ENCODE measurements at places on chromosomes 12 and 14. TPM values are rescaled to one million over a fixed set of nuclear protein-coding genes. Genes with fewer than 3 reads are reported as not detected.

DNA sequence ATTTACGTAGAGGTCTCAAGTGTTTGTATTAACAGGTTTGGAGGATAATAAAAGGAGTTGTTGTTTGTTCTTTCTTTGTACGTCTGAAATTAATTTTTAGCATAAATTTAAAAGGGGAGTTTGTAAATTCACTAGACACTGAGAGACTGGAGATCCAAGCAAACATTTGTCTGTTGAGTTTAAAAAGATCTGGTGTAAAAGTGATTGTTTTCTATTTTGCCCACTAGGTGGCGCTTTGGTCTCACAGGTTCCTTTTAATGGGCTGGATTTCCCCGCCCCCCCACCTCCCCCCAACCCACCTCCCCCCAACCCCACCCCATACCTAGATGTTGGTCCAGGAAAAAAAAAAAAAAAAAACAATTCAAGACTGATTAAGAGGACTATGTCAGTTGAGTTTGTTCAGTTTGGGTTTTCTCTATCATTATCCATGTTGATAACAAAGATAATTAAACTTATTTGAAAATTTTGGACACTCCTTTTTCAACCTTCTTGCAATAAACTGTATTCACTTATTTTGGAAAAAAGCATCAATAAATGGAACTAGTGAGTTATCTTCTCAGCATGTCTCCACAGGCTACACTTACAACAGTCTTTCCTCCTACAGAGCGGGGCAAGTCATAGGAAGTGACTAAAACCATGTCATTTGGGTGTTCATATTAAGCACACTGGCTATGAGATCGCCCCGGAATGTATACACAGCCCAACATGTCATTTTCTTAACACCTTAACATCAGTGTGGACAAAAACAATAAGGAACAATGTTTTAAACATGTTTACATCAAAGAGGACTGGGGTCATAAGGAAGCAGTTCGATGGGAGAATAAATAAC lies 841.1 kb downstream of the NRXN3 start:
- no peaks in the 10 kb centered on the region for H3K27me3 ChIP-seq
- no peaks in the 10 kb centered on the region for H3K4me1 ChIP-seq
- DNase-seq: no peak
- no peak overlapping the region for H3K27ac ChIP-seq

DNA sequence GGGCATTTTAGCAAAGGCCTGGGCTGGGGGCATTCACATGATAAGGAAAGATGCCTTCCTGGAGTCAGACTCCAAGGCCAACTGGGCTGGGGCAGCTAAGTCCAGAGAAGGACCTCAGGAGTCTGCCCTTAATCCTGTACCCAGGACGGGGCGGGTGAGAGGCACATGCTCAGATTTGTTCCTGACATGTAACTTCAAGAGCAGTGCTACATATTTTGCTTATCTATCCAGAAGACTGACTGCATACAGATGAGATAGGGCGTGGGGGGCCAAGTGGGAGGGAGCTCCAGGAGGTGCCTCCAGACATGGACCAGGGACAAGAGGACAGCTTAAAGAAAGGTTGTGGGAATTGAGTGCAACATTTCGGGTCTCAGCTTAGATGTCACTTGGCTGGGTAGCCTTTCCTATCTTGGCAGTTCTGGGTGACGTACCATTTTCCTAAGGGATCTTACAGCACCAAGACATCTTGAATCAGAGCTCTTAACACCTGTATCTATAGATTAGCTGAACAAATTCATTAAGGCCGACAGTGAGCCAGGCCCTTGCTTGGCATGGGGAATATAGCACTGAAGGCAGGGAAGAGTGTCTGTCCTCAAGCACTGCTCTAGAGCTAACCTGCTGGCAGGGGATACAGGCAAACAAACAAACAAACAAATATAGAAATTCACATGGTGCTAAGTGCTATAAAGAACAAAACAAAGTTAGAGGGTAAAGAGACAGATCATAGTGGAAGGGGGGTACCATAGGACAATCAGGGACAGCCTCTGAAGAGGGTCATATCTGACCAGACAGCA lies 61.2 kb downstream of the PTPN21 start:
- H3K4me3 ChIP-seq: no peak overlapping the region
- no peaks in the 10 kb centered on the region for H3K27me3 ChIP-seq
- H3K36me3 ChIP-seq: peaks cover 12% of the 10 kb centered on the region
- no peaks in the 10 kb centered on the region for H3K4me1 ChIP-seq
- no peak overlapping the region for H3K27ac ChIP-seq

- peaks cover 11% of the 10 kb centered on the region for H3K4me1 ChIP-seq
- H3K4me3 ChIP-seq: no peak overlapping the region
- no peak overlapping the region for H3K27ac ChIP-seq
- H3K36me3 ChIP-seq: no peaks in the 10 kb centered on the region
- H3K27me3 ChIP-seq: no peaks in the 10 kb centered on the region
- DNase-seq: no peak
Measured at GRCh38 chr14:105223260-105223659, 25.1 kb upstream of the BTBD6 start.

GRCh38 chr14:91509878-91510170 lies 286 bp downstream of the PPP4R3A start:
- H3K4me3 ChIP-seq: peak overlapping the region; percentile 83
- no peaks in the 10 kb centered on the region for H3K36me3 ChIP-seq
- no peaks in the 10 kb centered on the region for H3K27me3 ChIP-seq
- peaks cover 7% of the 10 kb centered on the region for H3K4me1 ChIP-seq
- H3K27ac ChIP-seq: peak overlapping the region; percentile 94
- DNase-seq: no peak

DNA sequence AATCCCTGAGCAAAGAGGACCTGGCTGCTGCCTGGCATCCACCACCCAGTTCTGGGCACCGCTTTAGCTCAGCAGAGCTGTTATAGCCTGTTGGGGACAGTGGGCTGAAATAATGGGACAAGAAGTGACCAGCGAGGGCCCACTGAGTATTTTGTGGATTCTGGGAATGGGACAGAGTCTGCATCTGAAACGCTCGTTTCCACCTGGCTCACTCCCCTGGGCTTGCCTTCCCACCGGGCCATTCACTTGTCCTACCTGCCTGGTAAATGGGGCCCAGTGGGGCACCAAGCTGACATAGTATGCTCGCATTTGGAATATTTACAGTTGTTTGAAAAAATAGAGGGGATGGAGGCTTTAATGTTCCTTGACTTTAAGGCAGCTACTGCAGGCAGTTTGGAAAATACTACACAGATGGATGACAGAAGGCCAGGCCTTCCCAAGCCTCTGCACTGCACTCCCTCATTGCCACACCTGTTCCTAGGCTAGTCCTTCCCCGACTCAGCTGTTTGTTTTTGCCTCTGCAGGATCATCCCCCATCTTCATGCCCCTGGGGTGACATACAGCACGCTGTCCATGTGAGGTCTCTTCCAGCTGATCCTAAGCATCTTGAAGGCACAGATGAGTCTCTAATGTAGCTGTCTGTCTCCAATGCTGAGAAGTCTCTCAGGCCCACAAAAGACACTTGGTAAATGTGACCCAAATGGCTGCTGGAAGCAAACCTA lies 61.3 kb upstream of the DICER1 start:
- no peak for DNase-seq
- H3K27ac ChIP-seq: no peak overlapping the region
- no peaks in the 10 kb centered on the region for H3K36me3 ChIP-seq
- H3K27me3 ChIP-seq: no peaks in the 10 kb centered on the region
- H3K4me1 ChIP-seq: no peaks in the 10 kb centered on the region

GRCh38 chr12:3491938-3492792 lies 1.2 kb downstream of the PRMT8 start:
- no peak overlapping the region for H3K27ac ChIP-seq
- H3K4me1 ChIP-seq: no peaks in the 10 kb centered on the region
- H3K4me3 ChIP-seq: no peak overlapping the region

DNA sequence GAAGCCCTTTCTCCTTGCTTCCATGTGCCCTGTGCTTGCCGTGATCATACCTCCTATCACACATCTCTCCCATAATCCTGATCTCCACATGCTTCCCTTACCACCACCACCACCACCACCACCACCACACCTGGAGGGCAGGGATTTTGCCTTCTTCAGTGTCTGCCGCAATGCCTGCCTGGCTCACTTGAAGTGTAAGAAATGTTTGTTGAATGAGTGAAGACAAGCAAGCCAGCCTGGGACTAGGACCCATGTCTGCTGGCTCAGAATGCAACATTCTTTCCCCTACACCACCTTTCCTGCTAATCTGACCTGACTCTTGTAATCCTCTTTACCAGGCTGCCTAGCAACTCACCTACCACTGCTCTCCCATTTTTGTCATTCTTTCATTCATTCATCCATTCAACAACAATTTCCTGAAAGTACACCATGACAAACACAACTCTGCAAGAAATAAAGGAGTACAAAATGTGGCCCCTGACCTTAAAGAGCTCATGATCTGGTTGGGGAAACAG lies 3.5 kb upstream of the NID2 start:
- H3K36me3 ChIP-seq: no peaks in the 10 kb centered on the region
- H3K4me3 ChIP-seq: no peak overlapping the region
- DNase-seq: no peak

GRCh38 chr14:79656056-79656455 lies 555.2 kb downstream of the DIO2 start:
- no peaks in the 10 kb centered on the region for H3K4me1 ChIP-seq
- H3K27me3 ChIP-seq: no peaks in the 10 kb centered on the region
- no peak overlapping the region for H3K27ac ChIP-seq
- no peaks in the 10 kb centered on the region for H3K36me3 ChIP-seq

Gene PCED1B
- 74.4 TPM for total RNA-seq

Gene ITGB7
- 5.1 TPM for total RNA-seq

Gene WNT1
- total RNA-seq: not detected
